ENCODE measurements at places on chromosomes 11 and 22.

DNA sequence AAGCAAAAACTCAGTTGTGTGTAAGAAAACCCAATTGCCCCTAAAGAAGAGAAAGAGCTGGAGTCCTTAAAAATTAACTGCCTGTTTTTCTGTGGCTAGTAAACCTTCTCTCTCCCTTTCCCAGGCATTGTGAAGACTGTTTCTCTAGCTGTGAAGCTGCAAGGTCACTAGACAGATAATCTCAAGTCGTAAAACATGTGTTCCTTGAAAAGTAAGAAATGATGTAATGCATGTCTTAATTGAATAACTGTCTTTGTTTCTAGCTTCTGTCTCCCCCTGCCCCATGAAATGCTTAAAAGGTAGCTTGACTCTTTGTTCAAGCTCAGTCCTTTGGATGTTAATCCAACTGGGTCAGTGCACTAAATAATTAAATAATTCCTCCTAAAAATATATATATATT is 29.5 kb upstream of the FAM181B start:
- DNase-seq = no peak

GRCh38 chr22:36391638-36392037 is 3.9 kb upstream of the MYH9 start:
- DNase-seq = no peak

DNA sequence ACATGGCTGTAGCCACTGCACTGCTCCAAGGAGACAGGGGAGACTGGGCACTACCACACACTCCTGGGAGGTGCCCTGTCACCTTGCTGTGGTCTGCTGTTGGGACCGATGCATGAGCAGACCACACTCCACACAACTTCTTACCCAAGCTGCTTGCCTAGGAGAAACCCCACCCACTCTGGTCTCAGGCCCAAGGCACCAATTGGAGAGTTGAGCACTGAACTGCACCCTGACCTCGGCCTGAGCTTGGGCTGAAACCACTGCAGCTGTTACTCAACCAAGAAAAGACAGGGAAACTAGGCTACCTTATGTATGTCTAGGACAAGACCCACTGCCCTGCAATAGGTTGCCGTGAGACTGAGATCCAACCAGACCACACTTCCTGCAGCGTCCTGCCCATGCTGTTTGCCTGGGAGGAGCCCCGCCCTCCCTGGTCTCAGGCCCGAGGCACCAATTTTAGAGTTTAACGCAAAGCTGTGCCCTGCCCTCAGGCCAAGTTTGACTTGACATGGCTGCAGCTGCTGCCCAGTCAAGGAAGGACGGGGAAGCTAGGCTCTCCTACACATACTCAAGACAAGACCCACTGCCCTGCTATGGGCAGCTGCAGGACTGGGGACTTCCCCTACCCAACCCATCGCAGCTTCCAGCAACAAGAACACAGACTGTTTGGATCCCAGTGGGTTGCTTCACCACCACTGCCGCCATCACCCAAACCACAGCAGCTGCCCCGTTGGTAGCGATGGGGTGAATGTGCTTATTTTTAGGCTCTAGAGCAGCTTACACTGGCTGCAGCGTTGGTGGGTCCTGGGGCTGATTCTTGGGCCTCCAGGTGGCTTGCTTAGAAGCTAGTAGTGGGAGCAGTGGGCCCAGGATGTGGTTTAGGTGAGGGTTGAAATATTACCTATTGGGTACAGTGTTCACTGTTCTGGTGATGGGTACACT is 66.8 kb downstream of the BRD1 start:
- no peak for DNase-seq

- DNase-seq = no peak
These were observed 1.5 kb downstream of the TPBGL start for GRCh38 chr11:75241906-75242644.

GRCh38 chr11:75279273-75279672 is 38.7 kb downstream of the TPBGL start:
- no peak for DNase-seq

DNA sequence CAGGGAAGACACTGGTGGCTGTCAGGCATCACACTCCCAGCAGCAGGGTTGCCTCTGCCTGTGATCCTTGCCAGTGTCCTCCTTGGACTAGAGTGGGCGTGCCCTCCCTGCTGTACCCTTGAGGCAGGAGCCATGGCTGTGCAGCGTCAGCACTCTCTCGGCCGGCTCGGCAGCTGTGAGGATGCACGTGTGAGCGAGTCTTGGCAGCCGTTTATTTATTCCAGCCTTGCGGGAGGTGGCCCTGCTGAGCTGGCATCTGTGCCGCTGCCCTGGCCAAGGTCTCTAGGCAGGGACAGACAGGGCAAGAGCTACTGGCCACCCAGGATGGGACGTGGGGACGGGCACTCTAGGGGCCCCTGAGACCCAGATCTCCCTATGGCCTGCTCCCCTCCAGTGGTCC is 33.9 kb downstream of the TSPAN4 start:
- no peak for DNase-seq

GRCh38 chr22:38569181-38569971 is 607 bp downstream of the DMC1 start:
- DNase-seq = no peak

DNA sequence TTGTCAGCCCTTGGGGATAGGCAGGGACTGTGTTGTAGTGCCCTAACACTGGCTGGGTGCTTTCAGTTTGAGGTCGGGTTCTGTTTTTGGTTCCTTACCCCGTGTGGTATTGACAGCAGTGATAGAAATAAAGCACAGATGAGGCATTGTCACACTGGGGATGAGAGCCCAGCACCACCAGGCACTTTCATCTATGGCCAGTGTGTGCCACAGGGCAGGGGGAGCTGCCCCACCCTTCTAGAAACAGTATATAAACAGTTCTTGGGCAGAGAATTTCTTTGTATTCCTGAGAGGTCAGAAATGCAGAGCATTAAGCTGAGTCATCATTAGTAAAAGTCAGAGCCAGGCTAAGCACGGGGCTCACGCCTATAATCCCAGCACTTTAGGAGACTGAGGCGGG is 23.1 kb upstream of the CDC42EP2 start:
- no peak for DNase-seq

GRCh38 chr11:47466701-47467250 is 17.8 kb upstream of the RAPSN start:
- DNase-seq = no peak

- no peak for DNase-seq
These were observed 16.9 kb downstream of the SERPINH1 start for GRCh38 chr11:75578977-75579376.

DNA sequence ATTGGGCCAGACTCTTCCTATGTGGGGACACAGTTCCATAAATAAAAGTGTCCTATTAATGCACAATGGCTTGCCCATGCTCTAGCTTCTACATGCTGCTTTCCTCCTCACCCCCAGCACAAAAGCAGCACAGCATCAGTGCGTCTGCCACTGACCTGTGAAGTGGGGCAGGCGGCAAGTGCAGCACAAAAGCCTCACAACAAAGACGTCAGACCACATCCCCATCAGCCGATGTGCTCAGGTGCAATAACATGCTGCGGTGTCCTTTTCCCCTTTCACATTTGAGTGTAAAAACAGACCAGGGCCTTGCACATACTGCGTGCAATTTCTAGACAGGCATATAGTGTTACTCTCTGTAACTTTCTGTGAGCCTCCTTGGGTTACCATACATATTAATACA is 12.8 kb downstream of the DKK3 start:
- no peak for DNase-seq

DNA sequence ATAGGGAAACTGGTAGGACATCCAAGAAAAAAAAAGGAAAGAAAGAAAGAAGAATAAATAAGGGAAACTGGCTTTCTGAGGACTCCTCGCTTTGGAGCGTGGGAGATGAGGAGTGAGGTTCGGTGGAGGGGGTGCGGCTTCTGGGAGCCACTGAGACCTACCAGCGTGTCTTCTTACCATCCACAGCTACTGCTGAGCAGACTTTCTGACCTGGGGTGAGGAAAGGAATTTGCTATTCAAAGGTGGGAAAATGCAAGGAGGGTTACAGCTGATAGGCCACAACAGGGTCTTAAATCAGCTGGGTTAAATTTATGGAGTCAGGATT is 488 bp upstream of the SELENOM start:
- no peak for DNase-seq

DNA sequence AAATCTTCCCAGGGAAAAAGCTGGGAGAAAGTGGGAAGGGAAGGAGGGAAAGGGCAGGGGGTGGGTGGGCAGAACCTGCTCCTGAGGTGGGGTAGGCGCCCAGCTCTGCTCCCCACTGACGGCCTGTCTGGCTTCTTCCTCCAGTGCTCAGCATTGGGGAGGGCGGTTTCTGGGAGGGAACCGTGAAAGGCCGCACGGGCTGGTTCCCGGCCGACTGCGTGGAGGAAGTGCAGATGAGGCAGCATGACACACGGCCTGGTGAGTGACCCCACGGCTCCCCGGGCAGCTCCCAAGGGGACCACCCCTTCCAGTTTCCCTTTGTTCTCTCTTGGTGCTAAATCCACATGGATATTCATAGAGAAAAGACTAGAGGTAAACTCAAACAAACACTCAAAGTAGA is 25.9 kb downstream of the SHANK3 start:
- no peak for DNase-seq

GRCh38 chr11:106794058-106794457 is 224.2 kb downstream of the GUCY1A2 start:
- no peak for DNase-seq

GRCh38 chr22:37218771-37219411 is 6.6 kb upstream of the SSTR3 start:
- peak; percentile 69 for DNase-seq

- peak; percentile 64 for DNase-seq
These were observed 138.8 kb upstream of the SORL1-AS1 start for GRCh38 chr11:121591405-121592033.

DNA sequence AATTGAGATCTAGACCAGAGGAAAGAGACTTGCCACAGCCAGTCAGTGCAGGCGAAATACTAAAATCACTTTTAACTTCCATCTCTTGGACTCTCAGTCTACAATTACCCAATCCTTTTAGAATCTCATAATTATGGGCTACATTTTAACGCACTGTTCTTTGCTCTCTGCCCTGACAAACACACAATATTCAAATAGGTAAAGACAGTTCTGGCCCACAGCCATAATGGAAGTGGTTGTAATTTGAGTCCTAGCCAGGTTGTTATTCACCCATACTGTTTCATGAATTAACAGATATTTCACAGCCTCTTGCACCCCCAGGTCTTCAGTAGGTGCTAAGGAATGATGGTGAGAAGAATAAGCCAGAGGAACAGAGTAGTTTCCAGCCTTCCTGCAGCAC is 830 bp downstream of the C11orf97 start:
- DNase-seq = no peak

DNA sequence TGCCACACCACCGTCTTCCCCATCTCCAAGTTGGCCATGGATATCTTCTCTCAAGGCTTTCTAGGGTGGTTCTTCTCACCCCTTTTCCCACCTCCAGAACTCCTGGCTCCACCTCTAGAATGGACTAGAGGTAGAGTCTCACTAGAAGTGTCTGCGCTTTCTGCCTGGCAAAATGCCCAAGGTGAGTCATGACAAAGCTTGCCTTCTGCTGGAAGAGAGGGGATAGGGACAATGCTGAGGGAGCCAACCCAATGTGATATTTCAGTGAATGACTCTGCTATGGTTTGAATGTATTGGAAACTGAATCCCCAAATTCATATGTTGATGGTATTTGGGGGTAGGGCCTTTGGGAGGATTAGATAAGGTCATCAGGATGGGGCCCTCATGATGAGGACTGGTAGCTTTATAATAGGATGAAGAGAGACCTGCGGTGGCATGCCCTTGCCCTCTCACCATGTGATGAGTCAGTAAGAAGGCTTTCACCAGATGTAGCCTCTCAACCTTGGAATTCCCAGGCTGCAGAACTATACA is 4.1 kb upstream of the CD82 start:
- no peak for DNase-seq

GRCh38 chr11:108647387-108647700 is 17.5 kb upstream of the DDX10 start:
- DNase-seq = no peak

DNA sequence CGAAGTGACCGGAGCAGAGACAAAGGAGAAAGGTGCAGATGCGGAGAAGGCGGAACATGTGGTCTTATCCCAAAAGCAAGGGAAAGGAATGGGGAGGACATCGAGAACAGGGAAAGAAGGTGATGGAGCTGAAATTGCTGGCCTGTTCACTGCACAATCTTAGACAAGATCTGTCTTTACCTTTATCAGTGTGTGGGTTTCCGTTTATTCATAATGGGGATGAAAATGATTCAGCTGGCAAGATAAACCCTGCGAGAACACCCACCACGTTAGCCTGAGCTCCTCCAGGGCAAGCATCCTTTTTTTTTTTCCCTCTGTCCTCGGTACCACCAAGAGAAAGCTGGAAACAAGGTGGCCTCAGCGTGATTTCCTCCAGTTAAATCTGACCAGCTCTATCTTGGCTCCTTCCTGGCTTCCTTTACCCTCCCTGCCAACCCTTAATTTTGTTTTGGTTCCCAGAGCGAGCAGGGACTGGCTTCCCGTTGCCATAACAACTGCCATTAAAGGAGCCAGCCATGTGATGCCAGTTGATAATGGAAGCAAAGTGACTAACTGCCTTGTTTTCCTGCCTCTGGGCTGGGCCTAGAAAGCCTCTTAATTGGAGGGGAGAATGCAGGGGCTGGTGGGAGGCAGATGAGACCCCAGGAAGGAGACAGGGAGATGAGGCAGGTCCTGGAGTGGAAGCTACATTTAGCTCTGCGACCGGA is 4.2 kb downstream of the SGSM1 start:
- DNase-seq = no peak

DNA sequence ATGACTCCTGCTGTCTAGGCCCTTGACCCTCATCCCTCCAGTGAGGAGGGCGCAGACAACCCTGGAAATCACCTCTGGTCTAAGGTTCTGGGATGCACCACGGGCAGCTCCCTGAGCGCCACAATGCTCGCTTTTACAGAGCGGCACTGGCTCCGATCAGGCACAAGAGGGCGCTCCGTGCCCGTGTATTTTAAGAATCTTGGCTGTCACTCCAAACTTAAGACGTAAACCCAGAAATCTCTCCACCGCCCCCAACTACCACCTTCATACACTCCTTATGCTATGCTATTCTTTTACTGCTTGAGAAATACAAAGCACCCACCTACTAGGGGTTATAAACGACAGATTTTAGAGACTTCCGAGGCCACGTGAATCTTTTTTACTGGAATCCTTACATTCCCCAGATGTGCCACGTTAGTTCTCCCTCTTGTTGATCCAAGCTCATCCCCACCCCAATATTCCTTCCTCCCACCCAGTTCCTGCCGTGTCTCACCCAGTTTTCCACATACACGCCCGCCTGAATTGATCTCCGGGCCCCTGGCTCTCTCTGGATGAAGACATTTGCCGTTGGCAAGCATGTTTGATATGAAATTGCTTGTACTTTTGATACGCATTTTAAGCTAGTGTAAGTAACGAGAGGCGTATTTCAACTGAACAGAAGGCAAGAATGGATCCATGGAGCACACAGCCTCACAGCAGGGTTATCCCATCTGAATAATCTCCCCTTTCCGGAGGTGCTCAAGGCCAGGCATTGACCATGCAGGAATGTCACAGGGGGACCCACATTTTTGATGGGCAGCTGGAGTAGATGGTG is 453.5 kb downstream of the OPCML start:
- no peak for DNase-seq
